Cardiac atrium fibroblast (primary cell): ENCODE measurements at places on chromosomes 1 and 21. TPM values are rescaled to one million over a fixed set of nuclear protein-coding genes. Genes with fewer than 3 reads are reported as not detected.

SYPL2 gene
- under 0.01 TPM in 2 replicates for total RNA-seq

ZMYND12 gene
- total RNA-seq, result 0.81 and 2.9 TPM in 2 replicates

ARTN gene
- not detected in 2 replicates for total RNA-seq

OR10Z1 gene
- not detected in 2 replicates for total RNA-seq

UTS2 gene
- total RNA-seq, result not detected in 2 replicates

DENND2D gene
- 3.7 and 4.9 TPM in 2 replicates for total RNA-seq

LCE3D gene
- total RNA-seq, result not detected in 2 replicates

NPHP4 gene
- total RNA-seq, result 5.2 and 7.8 TPM in 2 replicates

MYCL gene
- total RNA-seq, result 0.54 and 0.81 TPM in 2 replicates

TCHHL1 gene
- total RNA-seq, result not detected in 2 replicates

PLA2G4A gene
- total RNA-seq, result 65.4 and 67.5 TPM in 2 replicates

HIPK1 gene
- total RNA-seq, result 23.3 and 23.5 TPM in 2 replicates
